ENCODE measurements at places on chromosomes 2 and 18.
A peak's percentile ranks its signal among the peaks of the same experiment; 100 is the strongest.

- DNase-seq, result no peak
Measured at GRCh38 chr18:75114231-75114764, 94.6 kb downstream of the PTGR3 start.

GRCh38 chr2:675460-675859 is 1.7 kb downstream of the TMEM18 start:
- no peak for DNase-seq

DNA sequence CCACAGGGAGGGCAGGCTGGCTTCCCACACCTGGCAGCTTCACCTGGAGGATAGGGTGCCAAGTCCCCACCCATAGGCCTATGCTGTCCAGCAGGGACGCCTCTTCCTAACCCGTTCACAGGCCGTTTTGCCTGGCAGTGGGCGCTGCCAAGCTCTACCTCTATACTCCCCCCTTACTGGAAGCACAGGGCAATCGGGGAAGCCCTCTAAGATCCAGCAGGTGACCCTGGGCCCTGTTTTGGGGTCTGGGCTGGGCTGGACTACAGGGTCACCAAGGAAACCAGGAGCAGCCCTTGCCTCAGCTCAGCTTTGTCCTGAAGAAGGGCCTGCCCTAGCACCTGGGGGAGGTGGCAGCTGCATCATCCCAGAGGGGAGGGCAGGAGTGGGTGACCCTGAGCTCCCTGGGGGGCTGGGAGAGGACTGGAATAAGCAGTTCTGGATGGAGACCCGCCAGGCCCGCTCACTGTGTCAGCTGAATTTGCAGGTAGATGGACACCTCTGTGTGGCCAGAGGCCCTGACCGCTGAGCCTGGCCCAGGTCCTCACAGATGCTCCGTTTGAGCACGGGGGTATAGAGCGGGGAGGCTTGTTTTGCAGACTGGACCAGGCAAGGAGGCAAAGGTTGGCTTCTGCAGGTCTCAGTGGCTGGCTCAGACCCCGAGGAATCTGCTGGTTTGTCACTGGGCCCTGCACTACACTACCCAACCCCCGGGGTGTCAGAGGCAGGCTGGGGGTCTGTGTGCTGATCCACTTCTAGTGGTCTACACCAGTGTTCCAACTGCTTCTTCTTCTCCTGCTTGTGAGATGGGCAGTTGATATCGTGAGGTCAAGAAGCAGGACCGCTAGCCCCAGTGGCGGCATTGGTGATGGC is 163.1 kb downstream of the ASB1 start:
- no peak for DNase-seq

- no peak for DNase-seq
Measured at GRCh38 chr18:911486-911885, 6.8 kb downstream of the ADCYAP1 start.

DNA sequence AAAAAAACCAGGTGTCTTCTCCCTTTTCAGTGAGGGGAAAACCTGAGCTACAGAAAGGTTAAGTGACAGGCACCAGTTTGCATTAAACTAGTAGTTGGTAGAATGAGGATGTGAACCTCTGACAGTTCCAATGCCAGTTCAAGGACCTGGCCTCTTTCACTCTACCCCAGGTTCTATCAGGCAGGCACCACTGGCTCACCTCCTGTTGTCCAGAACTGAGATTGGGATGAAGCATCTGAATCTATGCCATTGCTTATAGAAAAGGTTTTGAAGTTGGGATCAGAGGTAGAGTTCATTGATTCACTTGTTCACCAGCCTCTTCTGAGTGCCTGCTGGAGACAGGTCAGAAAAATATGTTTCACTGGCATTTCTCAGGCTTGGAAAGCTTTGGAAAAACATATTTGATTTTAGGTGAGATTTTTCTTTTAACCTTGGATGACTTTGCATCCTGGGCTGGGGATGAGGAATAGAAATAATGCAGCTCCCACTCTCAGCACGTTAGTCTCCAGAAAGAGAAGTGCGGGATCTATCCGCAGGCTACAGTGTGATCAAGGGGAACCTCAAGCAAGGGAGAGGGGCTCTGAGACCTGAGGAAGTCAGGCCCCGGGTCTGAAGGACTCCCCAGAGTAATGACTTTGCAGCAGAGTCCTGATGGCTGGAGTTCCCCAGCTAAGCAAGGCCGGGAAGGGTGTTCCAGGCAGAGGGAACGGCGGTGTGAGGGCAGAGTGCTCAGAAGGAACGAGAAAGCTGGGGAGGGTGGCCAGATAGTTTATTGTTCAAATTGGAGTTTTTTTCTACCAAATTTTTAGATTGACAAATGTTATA is 250.3 kb downstream of the MYCN start:
- DNase-seq, result no peak

- no peak for DNase-seq
Measured at GRCh38 chr2:106581755-106582147, 94.6 kb downstream of the CD8B2 start.

DNA sequence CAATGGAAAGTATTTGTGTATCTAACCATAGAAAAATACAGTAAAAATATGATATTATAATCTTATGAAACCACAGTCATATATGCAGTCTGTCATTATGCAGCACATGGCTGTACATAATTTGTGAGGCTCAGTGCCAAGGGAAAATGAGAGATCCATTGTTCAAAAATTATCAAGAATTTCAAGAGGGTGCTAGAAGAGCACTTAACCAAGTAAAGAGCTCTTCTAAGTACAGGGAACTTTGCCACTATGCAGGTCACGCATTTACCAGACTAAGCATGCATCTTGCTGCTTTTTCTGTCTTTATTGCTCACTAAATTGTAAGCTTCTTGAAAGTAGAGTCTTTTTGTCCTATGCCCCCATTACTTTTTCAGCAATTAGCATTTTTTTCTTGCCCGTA is 438.0 kb downstream of the LRP1B start:
- no peak for DNase-seq

DNA sequence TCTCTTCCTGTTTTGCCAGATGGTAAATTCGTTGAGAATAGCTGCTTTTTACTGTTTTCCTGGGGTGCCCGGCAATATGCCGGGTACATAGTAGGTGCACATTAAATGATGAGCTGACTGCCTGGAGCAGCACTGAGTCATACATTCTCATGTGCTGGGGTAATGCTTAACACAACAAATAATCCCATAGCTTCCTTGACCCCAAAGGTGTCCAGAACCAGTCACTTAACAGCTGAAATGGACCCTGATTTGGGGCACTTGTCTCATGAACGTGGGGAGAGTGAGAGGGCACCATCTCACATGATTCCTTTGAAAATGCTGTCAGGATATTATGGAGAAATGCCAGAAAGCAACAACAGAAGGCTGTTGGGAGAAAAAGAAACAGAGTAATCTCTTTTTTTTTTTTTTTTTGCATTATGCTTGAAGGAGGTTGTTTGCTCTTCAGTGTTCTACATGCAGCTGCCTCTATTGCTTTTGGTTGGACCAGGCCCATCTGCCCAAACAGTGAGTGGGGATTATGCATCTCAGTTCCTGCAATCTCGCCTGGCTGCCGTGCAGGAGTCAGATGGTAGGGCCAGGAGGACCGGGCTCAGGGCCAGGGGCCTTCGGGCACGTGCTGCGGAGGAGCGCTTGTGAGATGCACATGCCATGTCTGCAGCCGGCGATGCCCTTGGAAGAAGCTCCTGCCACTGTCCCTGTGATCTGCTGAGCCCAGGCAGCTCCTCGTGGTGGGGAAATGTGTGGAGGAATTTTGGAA is 162.1 kb downstream of the SH3RF3 start:
- no peak for DNase-seq

- no peak for DNase-seq
Measured at GRCh38 chr2:65053199-65053598, 3.0 kb upstream of the CEP68 start.

GRCh38 chr2:187299122-187299906 is 148.7 kb downstream of the CALCRL start:
- no peak for DNase-seq

GRCh38 chr18:45054636-45055035 is 373.9 kb downstream of the SETBP1 start:
- DNase-seq, result no peak

GRCh38 chr2:60560734-60561644 is 7.5 kb upstream of the BCL11A start:
- no peak for DNase-seq

- no peak for DNase-seq
Measured at GRCh38 chr2:177897278-177897677, 175.3 kb downstream of the PDE11A start.

DNA sequence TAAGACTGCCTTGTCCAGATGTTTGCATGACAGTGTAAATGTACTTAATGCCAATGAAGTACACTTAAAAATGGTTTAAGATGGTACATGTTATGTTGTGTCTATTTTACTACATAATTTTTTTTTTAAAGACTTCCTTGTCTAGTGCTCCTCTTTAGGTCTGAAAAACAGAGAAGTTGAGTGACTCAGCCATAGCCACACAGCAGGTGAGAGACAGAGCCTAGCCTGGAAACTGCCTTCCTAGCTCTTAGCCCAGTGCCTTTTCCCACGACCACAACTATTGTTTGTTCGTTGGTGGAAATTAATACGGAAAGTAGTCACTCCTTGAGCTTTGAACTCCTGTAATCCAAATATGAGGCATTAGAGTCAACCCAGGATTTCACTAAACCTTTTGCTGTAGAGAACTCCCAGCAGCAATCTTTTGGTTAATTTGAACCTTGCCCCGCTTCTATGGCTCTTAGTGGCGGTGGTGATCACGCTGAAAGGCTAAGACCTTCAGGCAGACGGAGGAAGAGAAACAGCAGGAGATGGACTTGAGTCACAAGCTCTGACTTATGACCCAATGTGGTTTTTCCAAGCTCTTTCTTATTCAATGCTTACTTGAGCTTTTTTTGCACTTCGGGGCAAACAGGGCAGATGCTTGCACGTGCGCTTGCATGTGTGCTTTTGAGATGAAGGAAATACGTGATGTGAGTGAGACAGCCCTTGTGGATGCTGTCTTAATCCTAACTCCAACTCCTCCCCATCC is 21.2 kb downstream of the TRIB2 start:
- no peak for DNase-seq

GRCh38 chr2:84940088-84940470 is 30.9 kb upstream of the KCMF1 start:
- DNase-seq, result no peak

GRCh38 chr2:159124441-159124911 is 156.0 kb downstream of the TANC1 start:
- peak; percentile 77 for DNase-seq

- DNase-seq, result no peak
Measured at GRCh38 chr2:235876099-235876679, 292.0 kb downstream of the GBX2 start.

- DNase-seq, result no peak
Measured at GRCh38 chr2:128323555-128323931, 4.9 kb upstream of the HS6ST1 start.

- DNase-seq, result no peak
Measured at GRCh38 chr2:181241797-181242196, 215.4 kb upstream of the ITGA4 start.

GRCh38 chr18:45024357-45025088 is 343.8 kb downstream of the SETBP1 start:
- no peak for DNase-seq

DNA sequence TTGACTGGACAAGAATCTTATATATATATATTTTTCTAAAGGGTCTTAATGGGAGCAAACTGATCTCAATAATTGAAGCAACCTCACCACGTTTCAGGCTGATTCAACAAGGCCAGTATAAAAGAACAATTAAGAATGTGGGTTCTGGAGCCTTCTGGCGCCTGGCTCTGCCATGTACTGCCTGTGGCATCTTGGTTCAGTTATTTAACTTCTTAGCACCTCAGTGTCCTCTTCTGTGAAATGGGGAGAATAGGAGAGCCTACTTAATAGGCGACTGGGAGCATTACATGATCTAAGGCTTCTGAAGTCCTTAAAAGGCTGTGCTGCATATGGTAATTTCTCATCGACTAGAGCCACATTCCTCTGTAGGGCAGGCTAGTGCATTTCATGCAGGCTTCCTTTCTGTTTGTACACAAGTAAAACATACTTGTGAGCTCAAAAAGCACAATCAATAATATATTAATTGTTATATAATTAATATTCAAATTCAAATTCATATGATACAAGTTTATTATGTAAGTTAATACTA is 118.4 kb upstream of the LYPD1 start:
- no peak for DNase-seq

DNA sequence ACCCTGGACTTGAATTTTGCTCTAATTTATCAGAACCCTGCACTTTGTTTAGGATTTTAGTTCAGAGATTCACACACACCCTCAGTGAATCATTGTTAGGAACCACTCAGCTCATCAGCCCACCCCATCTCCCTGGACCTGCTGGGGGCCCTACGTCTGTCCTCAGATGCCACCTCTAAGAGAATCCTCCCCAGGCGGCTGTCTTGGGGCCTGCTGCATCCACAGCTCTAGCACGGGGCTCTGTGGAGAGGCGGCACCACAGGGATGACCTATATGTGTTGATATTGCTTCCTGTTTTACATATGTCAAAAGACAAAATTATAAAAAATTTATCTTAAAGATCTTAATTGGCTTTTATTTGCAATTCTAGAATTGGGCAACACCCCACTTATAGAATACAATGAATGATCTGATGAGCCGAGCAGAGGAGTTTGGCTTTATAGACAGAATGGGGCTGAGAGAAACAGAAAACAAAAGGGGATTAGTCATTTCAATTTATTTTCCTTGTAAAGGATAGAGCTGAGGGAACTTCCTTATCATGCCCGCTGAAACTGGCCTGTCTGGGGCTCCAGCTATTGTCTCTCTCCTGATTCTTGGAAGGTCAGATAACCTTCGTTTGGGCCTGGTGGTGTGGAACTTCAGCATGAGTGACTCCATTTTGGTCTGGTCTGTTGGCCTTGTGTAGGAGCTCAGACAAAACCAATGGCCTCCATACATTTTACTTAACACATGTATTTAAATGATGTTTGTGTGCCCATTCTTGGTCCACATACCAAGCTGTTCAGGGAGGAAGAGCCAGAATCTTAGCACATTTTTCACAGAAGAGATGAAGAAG is 1.4 kb downstream of the MYO7B start:
- DNase-seq, result no peak

- no peak for DNase-seq
Measured at GRCh38 chr2:222054813-222055212, 244.0 kb downstream of the PAX3 start.

- peak; percentile 60 for DNase-seq
Measured at GRCh38 chr2:90069290-90069894, 1377.9 kb downstream of the RPIA start.

DNA sequence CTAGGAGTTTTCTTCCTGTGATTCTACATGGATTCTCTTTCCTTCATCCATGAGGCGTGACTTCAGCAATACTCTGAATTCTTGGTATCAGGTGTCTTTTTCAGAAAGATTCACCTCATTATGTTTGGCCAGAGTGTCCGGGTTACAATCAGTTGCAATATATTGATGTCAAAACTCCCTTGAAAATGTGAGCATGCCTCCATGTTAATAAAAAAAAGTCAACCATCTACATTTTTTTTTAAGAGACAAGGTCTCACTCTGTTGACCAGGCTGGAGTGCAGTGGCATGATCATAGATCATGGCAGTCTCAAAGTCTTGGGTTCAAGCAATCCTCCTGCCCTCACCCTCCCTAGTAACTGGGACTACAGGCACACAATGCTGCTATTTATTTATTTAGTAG is 80.9 kb upstream of the NEUROD1 start:
- DNase-seq, result no peak
